Activated CD4-positive, alpha-beta T cell treated with anti-CD3 and anti-CD28 coated beads, Interleukin-2, amount 10 ng/mL, durations not matched to agents 24 days and 14 days (primary cell): ENCODE measurements at places on chromosomes 13 and 19. TPM values are rescaled to one million over a fixed set of nuclear protein-coding genes. Genes with fewer than 3 reads are reported as not detected.

- no peak overlapping the region for H3K27ac ChIP-seq
- H3K36me3 ChIP-seq: peaks cover 66% of the 10 kb centered on the region
- no peak overlapping the region for H3K4me3 ChIP-seq
- no peaks in the 10 kb centered on the region for H3K27me3 ChIP-seq
- peaks cover 54% of the 10 kb centered on the region for H3K4me1 ChIP-seq
- peak; percentile 54 for DNase-seq
These were observed 43.0 kb upstream of the GPR183 start for GRCh38 chr13:99350191-99350590.

Gene LIN7B
- 5.4 and 6.0 TPM in 2 replicates for total RNA-seq

Gene METTL21C
- total RNA-seq: not detected in 2 replicates

DNA sequence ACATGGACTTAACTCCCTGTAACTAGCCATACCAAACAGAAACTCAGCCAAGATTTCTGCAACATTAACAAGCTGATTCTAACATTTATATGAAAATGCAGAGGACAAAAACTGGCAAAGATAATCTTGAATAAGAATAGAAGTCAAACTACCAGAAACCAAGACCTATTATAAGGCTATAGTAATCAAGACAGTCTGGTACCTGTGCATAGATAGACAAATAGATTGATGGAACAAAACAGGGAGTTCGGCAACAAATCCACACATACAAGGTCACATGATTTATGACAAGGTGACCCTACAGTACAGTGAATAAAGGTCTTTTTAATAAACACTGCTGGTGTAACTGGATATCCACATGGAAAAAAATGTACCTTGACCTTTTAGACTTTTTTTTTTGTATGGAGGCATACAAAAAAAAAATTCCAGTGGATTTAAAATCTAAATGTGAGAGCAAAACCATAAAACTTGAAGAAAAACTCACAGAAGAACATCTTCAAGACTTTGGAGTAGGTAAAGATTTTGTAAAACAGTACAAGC is 2.9 kb upstream of the RFC3 start:
- no peaks in the 10 kb centered on the region for H3K27me3 ChIP-seq
- H3K4me1 ChIP-seq: peaks cover 14% of the 10 kb centered on the region
- H3K27ac ChIP-seq: no peak overlapping the region
- no peak overlapping the region for H3K4me3 ChIP-seq

- no peak overlapping the region for H3K4me3 ChIP-seq
- H3K4me1 ChIP-seq: peaks cover 5% of the 10 kb centered on the region
- H3K27me3 ChIP-seq: no peaks in the 10 kb centered on the region
- H3K36me3 ChIP-seq: peaks cover 4% of the 10 kb centered on the region
- H3K27ac ChIP-seq: no peak overlapping the region
These were observed 7.7 kb downstream of the TECR start for GRCh38 chr19:14536926-14537692.

Gene C1QTNF9B
- total RNA-seq: not detected in 2 replicates

GRCh38 chr19:4678881-4679790 is 9.0 kb upstream of the MYDGF start:
- H3K4me3 ChIP-seq: no peak overlapping the region
- H3K27me3 ChIP-seq: no peaks in the 10 kb centered on the region
- no peaks in the 10 kb centered on the region for H3K4me1 ChIP-seq
- peaks cover 24% of the 10 kb centered on the region for H3K36me3 ChIP-seq
- no peak for DNase-seq
- no peak overlapping the region for H3K27ac ChIP-seq

DNA sequence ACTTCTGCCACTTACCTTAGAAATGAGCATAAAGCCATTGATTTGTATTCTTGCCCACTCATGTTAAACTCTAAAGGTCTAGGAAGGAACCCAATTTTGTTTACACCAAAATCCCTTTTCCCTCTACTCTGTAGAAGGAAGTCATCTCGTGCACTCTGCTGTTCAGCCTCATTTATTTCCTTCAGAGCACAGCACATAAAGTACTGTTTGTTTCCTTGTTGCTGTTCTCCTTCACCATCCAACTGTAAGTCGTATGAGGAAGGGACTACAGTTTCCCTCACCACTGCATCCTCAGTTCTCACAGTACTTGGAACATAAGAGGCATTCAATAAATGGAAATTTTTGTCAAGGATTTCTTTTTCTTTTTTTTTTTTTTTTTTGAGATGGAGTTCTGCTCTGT is 24.6 kb downstream of the CDADC1 start:
- H3K27me3 ChIP-seq: no peaks in the 10 kb centered on the region
- H3K4me1 ChIP-seq: peaks cover 2% of the 10 kb centered on the region
- no peak overlapping the region for H3K27ac ChIP-seq
- H3K4me3 ChIP-seq: no peak overlapping the region

DNA sequence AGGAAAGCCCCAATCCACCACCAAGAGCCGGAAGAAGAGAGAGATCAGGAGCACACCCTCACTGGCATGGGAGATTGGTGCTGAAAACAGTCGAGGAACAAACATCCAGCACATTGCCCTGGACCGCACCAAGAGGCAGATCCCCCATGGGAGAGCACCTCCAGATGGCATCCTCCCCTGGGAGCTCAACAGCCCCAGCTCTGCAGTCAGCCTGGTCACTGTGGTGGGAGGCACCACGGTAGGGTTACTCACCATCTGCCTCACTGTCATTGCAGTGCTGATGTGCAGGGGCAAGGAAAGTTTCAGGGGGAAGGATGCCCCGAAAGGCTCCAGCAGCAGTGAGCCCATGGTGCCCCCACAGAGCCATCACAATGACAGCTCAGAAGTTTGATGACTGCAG is 110.2 kb downstream of the STOML3 start:
- H3K27ac ChIP-seq: no peak overlapping the region
- no peak overlapping the region for H3K4me3 ChIP-seq
- H3K27me3 ChIP-seq: peaks cover 8% of the 10 kb centered on the region
- DNase-seq: no peak

Gene FEM1A
- total RNA-seq: 22.9 and 23.3 TPM in 2 replicates

- peaks cover 34% of the 10 kb centered on the region for H3K4me1 ChIP-seq
- no peak overlapping the region for H3K4me3 ChIP-seq
- peaks cover 70% of the 10 kb centered on the region for H3K36me3 ChIP-seq
- H3K27me3 ChIP-seq: no peaks in the 10 kb centered on the region
- DNase-seq: no peak
These were observed 16.0 kb downstream of the FXYD5 start for GRCh38 chr19:35170359-35171061.

Gene CFD
- total RNA-seq: 1.4 and 2.5 TPM in 2 replicates
